ENCODE measurements at places on chromosomes 5 and 9.
A peak's percentile ranks its signal among the peaks of the same experiment; 100 is the strongest.

DNA sequence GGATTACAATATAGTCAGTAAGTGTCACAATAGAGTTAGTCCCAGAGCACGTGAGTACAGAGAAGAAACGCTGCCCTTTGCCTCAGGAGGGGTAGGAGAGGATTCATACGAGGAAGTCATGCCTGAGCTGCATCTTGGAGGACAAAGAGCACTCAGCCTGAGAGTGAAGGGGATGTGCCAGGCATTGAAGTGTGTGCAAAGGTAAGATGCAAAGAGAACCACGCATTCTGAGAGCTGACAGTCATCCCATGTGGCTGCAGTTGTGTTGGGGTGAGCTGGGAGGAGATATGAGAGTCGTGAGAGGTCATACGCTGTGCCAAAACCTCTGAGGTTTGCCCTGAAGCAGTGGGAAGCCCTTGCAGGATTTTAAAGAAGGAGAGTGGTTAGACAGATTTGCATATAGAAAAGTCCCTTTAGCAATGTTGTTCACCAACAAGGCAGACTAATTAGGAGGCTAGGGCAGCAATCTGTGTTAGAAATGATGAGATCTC is 97.5 kb downstream of the PIP5K1B start:
- peak; percentile 12 for DNase-seq

DNA sequence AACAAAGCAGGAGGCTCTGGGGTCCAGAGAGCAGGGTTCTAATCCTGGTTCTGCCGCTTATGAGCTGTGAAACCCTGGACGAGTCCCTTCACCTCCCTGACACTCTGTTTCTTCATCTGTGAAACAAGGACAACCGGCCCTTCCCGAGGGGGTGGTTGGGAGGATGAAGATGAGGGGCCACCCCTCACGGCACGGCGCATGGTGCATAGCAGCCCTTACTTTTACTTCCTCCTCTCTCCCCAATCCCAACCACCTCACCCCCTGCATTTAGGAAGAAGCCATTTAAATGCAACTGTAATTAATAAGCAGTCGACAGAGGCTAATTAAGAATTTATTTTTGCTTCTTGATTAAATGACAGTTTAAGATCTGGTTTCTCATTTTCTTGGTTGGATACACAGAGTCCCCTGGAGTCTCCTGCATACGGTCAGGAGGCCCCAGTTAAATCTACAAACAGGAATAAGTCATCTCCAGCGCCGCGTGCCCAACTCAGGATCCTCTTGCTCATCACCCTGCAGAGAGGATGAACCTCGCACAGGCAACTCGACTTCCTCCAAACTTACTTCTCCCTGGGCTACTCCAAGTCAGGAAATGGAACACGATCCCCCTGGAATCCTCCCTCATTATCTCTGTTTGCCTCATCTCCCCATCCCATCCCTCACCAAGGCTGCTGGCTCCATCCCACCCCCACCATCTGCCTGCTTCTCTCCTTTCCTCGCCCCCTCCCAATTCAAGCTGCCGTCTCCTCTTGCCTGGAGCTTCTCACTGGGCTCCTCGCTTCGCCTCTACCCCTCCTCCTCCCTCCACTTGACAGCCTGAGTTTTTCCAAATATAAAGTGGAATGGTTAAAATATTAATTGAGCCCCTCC is 95.9 kb downstream of the HRH2 start:
- DNase-seq, result no peak

- no peak for DNase-seq
These were observed 65.4 kb upstream of the HAND1 start for GRCh38 chr5:154543380-154543779.

DNA sequence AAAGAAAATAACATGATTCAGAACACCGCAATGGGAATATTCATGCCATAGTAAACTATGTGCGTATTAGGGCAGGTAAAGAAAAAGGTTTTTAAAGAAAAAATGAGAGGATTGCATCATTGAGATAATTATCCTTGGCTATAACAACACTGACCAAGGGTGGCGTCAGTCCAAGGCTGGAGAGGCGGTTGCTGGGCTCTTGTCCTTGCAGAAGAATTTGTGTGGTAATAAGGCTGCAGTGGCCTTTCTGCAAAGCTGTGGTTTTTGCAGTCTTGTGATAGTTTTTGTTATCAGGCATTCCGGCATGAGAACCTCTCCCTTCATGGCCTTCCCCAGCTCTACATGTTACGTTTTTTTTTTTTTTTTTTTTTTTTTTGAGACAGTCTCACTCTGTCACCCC is 14.0 kb downstream of the BOD1 start:
- no peak for DNase-seq

DNA sequence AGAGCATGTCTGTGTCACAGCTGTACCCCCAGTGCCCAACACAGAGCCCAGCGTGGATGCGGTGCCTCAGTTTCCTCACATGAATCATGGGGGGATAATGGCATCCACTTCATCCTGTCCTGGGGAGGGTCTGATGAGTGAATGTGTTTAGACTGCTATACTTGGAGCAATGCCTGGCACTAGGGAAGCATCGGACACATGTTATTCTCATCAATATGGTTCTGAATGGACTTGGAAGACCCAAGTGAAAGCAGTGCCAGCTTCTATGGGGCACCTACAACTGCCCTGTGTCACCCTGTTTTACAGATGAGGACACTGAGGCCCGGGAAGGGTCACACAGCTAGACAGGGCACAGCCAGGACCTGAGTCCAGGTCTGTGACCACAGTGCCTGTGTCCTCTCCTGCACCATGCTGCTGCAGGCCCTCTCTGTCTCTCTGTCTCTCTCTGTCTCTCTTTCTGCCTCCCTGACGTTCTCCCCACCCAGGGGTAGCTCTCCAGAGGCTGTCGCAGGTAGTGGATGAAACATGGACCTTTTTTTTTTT is 42.3 kb upstream of the NEK6 start:
- DNase-seq, result no peak

DNA sequence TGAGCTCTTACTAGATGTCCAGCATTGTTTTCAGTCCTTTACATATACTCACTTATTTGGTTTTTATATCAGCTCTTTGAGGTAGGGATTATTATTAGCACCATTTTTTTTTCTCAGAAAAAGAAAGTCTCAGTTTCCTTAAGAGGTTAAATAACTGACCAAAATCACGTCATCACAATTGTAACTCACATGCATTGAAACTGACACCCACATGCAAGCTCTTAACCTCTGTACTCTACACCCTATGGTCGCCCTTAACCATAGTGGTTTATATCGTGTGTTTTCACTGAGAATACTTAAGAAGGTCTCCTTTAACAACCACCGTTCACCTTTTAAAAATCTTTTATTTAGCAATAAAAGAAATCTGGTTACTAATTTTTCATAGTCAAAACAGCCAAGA is 61.0 kb downstream of the PRDM6 start:
- DNase-seq, result no peak

- DNase-seq, result no peak
These were observed 131.1 kb downstream of the RMI1 start for GRCh38 chr9:84111726-84112125.

DNA sequence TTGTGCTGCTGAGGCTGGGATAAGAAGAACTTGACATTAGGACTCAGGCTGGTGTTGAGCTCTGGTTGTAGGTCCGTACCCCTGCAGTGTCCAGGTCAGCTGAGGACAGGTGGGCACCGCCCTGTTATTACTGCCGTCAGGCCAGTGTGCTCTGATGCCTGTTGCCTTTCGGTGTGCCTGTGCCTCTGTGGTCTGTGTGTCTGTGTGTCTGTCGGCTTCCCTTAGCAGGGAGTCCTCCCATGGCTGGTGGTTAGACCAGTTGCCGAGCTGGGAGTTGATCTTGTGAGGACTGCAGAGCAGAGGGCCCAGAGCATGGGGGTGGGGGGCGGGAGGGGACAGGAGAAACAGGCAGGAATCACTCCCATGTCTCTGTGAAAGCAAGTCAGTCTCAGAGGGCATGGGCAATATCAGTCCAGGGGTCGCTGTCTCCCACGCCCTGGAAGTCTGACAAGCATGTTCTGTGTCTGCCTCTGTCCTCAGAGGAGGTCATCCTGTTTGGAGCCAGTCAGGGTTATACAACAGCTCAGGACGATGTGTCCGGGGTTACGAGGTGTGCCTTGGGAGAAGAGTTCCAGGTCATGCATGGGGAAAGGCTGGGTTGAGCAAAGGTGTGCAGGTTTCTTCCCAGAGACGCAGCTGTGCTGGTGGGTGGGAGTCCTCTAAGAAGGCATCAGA is 67.3 kb upstream of the GARNL3 start:
- DNase-seq, result no peak

Data from stimulated activated CD4-positive, alpha-beta T cell treated with anti-CD3 and anti-CD28 coated beads, Interleukin-4, amount 100 ng/mL, for 48 hours (primary cell).